ENCODE measurements at places on chromosomes 4 and X.
A peak's percentile ranks its signal among the peaks of the same experiment; 100 is the strongest.

- no peak for DNase-seq
These were observed 145.8 kb upstream of the SPRY1 start for GRCh38 chr4:123250843-123251242.

DNA sequence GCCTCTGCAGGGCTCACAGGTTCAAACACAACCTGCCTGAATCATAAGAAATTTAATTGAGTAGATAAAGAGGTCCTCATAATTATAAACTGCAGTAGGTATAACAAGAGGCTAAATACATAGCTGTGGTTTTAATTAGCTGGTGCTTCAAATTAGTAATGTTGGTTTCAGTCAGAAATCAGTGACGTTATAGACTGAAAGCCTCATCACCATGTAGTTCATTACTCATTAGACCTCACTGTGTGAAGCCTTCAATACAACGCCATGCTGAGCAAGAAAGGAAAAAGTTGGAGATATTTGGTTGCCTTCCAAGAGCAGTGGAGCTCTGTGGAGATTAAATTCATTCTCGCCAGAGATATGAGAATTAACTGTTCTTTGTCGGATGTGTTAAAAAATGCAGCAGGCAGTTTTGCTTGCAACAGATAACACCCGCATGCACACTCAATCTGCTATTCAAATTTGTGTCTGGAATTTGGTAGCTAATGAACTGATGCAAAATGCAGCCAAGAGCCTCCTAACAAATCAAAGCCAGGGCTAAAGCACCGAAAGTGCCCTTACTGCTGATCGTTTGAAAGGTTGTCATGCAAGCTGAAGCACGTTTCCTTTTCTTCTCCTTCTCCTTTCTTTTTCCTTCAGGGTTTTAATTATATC lies 148.9 kb downstream of the AFF2 start:
- DNase-seq = no peak

DNA sequence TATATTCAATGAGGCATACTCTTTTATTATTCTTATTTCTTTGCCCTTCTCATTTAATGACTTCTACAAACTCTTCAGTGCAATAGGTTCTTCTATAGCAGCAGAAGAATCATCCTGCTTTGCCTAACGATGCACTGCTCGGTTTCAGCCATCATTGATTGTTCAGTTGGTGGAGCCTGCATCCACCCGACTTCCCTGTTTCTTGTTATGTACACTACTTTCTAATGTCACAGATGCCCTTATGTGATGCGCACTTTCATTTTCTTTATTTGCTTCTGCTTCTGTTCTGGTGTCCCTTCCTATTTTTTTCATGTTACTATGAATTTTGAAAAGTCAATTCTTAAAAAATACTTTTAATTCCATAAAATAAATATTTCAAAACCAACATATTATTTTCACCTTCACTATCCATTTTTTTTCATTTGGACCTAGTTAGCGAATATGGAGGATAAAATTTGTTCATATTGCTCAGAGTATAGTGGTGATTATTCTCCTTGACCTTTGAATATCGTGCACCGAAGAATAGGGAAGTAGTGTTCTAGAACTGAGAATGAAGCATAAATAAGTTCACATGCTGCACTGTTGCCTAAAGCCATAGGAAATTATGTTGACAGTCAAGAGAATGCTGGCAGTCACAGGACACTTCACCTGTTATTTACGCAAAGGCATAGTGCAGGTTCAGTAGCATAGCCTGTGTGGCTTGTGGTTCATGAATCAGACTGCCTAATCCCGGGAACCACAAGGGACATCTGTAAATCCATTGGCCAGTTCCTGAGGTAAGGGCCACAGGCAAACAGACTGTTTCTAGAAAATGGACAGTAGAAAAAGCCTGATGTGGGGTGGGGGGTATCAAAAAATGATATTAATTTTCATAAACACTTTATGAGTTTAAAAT lies 21.3 kb upstream of the SFRP2 start:
- no peak for DNase-seq

- DNase-seq = no peak
These were observed 145.5 kb upstream of the MAMLD1 start for GRCh38 chrX:150217609-150218008.

- DNase-seq = no peak
These were observed 10.8 kb upstream of the HADH start for GRCh38 chr4:107978716-107979451.

DNA sequence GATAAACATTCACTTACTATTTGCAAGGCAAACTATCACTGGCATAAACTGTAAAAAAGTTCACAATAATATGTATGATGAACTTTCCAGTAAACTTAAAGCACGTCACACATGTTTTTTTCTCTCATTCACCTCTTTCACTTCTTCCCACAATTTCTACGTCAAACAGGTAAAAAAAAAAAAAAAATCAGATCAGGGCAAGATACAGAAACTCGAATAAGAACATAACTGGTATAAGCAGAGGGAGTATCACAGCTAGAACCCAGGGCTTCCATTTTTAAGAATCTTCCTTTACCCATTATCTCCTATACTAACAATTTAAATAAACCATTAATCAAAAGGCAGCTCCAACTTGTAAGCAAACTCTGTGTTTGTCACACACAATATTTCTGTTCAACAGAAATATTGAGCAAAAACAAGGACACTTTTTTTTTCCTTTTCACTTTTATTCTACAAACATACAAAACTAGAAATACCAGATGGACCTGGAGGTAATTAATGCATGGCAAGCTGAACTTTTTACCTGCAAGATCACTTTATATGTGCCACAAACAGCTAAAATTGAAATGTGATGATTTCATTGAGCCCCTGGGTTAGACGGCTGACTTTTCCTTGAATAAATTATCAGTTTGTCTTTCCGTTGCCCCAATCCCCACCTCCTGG lies 47.5 kb upstream of the NSUN7 start:
- DNase-seq = no peak

DNA sequence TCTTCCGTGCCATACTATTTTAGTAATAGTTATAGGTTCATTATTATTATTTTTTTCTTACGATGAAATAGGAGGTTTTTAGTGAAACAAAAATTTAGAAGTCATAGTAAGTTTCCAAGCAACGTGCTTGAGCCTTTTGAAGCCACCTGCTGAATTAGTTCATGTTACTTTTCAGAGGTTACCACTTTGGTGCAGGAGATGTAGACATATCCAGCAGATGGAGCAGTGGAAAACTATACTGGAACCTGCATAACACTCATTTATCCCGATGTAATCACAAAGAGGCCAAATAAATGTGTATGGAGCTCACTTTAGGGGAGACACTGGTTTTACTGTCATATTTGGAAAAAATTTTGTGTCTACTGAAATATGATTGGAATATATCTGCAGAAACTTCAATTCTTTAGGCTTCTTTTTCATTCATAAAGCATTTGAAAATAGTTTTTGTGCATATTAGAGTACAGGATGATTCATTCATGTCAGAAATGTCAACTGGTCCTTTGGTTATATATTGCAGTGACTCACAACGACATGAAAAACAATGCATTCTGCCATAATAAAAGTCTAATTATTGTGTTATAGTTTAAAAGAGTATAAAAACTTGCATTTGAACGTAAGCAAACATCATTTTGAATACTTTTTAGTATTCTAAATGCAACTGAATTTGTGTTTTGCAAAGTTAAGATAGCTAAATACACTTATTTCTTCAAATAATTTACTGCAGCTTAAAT lies 2182.9 kb upstream of the TENM3 start:
- no peak for DNase-seq

- no peak for DNase-seq
These were observed 84.2 kb upstream of the EGFL6 start for GRCh38 chrX:13485167-13485566.

DNA sequence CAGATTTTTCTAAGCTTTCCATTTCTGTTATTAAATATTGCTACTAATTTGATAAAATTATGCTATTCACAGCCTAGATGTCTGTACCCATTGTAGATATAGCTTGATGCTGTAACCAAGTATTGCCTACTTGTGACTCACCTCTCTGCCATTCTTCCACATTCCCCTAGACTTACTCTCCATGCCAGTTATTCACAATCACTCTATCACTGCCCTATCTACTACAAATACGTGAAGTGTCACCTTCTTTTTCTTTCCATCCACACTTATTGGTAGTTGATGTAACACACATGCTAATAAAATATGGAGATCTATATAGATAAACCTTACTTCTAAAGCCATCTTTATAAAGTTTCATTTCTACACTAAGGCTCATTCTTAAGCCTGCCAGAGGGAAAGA lies 179.4 kb upstream of the PACRGL start:
- no peak for DNase-seq

DNA sequence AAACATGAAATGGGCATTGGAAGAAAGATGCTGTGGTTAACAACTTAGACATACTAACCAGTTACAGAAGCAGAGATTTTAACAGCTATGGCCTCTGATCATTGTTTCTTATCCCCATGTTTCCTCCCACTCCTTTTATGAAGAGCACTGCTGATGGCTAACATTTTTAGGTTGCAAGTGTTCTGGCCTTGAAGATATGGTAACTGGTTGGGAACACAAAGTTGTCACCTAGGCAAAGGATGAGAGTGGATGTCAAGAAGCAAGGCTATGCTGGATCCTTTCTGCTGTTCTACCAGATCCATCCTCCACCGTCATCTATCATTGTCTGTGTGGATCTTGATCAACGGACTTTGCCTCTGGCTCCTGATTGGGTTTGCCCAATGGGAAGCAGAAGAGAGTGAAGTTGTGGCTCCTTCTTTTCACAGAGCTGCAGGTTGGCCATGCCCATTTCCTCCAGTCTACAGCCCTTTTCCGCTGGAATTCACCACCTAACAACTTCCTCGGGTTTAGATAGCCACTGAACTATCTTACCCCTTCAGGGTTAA lies 48.9 kb upstream of the SPP1 start:
- no peak for DNase-seq

DNA sequence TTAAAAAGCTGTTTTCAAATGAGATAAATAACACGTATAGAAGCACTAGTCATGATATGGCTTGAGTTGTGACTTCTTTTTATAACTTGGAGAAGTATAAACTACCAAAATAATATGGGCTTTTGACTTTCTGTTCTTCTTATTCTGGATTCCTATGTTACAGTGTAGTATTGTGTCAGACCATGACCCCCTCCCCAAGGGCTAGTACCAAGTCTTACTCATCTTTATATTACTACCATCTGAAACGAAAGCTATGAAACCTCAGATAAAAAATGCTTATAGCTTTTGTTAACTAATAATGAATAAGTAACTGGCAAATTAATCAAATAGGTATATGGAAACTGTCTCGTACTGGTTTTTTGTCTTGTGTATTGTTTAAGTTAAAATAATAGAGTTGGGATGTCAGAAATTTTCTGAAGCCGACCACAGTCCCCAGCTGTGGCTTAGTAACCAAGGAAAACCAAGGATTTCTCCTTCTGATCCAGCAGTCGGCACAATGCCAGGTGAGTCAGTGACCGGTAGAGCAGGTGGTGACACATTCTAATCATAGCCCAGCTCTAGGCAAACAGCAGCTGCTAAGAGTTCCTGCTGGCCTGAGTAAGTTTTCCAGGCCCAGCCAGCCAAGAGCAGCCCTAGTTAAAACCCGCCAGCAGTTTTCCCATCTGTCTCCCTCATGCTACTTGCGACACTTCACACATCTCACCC lies 163.3 kb upstream of the PRDX4 start:
- no peak for DNase-seq

- DNase-seq = no peak
These were observed 64.4 kb downstream of the SHROOM3 start for GRCh38 chr4:76499461-76499860.

DNA sequence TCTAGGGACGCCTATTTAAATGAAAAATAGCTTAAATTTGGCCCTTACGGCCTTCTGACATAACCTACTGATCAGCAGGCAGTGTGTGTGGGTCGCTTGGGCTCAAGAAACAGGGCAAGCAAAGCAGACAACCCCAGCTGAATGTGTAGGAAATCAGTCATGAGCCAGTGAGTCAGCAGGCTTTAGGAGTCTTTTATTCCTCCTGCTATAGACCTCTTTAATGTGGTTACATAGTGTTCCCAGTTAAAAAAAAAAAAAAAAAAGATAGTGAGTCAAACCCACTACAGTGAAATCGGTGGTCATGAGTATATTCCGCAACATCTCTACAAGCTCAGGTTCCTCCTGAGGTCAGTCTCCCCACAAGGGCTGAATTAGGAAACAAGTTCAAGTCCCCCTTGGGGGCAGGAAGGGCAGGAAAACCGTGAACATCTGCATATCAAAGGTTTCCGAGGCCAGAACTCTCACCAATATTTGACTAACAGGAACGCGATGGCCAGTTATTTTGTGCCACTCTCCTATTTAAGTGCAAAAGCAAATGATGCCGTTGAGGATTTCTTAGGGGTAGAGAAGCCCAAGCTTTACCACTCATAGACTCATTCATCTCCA lies 32.7 kb downstream of the ACSL1 start:
- DNase-seq = peak; percentile 65

- no peak for DNase-seq
These were observed 278.9 kb upstream of the FTHL17 start for GRCh38 chrX:31350808-31351074.

DNA sequence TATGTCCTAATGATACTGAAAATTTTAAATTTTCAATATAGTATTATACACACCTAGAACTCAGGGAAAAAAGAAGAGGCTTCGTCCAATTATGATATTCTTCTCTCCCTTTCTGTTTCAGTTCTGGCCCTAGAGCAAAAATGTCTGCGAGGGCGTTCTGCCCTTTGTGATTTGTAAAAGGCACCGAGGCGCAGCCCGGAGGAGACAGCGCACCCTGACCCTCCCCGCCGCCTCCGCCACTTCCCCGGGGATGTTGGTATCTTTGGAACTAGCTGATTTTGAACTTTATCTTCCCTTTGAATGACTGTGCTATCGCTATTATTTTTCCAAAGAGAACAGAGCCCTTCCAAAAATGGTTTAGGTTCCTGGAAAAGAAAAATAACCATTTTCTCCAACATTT lies 173.2 kb upstream of the FAM9B start:
- no peak for DNase-seq

GRCh38 chrX:133771086-133771646 lies 214.2 kb downstream of the GPC3 start:
- DNase-seq = no peak

- no peak for DNase-seq
These were observed 26.0 kb downstream of the CAPN6 start for GRCh38 chrX:111244235-111244750.

- peak; percentile 23 for DNase-seq
These were observed 150.1 kb downstream of the HNRNPD start for GRCh38 chr4:82223715-82224114.

DNA sequence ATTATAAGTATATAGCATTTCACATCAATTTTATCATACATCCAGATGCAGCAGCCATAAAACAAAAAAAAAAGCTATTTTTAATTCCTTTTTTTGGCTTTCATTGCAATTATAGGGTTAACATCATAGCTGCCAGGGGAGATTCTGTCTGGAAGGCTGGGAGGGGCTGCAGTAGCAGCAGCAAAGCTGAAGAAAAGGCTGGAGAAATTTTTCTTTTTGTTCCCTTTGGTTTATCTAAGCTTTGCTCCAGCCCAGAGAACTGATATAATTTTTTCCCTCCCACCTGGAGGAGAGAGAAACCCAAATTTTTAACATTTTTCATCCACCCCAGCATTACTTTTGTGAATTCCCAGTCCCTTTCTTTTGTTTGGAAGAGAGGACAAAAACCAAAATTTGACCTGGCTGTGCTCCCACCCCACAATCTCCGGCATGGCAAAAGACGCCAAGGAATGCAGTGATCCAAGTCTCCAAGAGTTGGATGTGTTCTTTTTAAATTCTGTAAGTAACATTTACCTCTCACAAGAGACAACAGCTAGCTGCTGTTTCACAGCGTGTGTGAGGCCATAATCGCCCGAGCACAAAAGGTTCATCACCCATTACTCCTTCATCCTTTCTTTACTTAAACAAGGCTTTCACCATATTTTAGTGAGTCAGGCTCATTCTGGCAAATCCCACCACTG lies 25.1 kb upstream of the FAM156A start:
- no peak for DNase-seq
